ENCODE measurements at places on chromosomes 3 and 15.

GRCh38 chr15:70466895-70467529 is 296.3 kb downstream of the UACA start:
- no peak for DNase-seq

GRCh38 chr15:38202361-38202760 is 50.3 kb upstream of the SPRED1 start:
- DNase-seq = no peak

- DNase-seq = no peak
Measured at GRCh38 chr3:11211531-11212298, 57.4 kb downstream of the HRH1 start.

- DNase-seq = no peak
Measured at GRCh38 chr3:70078778-70079177, 79.2 kb downstream of the SAMMSON start.

GRCh38 chr15:31247404-31247803 is 79.2 kb upstream of the KLF13 start:
- no peak for DNase-seq

GRCh38 chr15:40443846-40444245 is 3.1 kb downstream of the BAHD1 start:
- DNase-seq = no peak

GRCh38 chr3:136277115-136277514 is 27.0 kb downstream of the PCCB start:
- DNase-seq = no peak

GRCh38 chr15:89551550-89551949 is 23.7 kb upstream of the TICRR start:
- no peak for DNase-seq

GRCh38 chr3:9000041-9000440 is 36.8 kb upstream of the RAD18 start:
- no peak for DNase-seq

GRCh38 chr3:188542196-188542595 is 388.2 kb downstream of the LPP start:
- no peak for DNase-seq

- DNase-seq = peak; percentile 39
Measured at GRCh38 chr3:121545049-121545573, 677 bp downstream of the POLQ start.

GRCh38 chr3:126266291-126266840 is 86.0 kb upstream of the ALDH1L1 start:
- no peak for DNase-seq

GRCh38 chr3:108006881-108007331 is 83.9 kb downstream of the CD47 start:
- DNase-seq = no peak

GRCh38 chr3:152426393-152426792 is 157.7 kb downstream of the MBNL1 start:
- no peak for DNase-seq

DNA sequence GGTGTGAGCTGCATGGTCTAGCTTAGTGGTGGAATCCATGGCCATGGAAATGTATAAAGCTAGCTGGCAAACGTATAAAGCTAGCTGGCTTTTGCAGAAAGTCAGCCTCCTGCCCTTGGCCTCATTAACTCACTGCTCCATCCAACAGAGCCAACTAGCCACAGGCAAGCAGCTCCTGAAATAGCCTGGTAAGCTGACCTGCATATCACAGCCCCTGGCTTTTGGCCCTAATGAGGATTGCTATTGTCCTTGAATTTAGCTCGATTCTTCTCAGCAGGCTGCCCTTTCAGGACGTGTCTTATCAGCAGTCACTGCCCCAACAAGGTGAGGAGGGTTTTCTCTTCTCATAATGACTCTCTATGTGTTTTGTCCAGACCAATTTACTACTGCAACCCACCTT is 446.8 kb downstream of the WDR72 start:
- no peak for DNase-seq

- peak; percentile 74 for DNase-seq
Measured at GRCh38 chr15:57732526-57733331, 26.2 kb downstream of the POLR2M start.

DNA sequence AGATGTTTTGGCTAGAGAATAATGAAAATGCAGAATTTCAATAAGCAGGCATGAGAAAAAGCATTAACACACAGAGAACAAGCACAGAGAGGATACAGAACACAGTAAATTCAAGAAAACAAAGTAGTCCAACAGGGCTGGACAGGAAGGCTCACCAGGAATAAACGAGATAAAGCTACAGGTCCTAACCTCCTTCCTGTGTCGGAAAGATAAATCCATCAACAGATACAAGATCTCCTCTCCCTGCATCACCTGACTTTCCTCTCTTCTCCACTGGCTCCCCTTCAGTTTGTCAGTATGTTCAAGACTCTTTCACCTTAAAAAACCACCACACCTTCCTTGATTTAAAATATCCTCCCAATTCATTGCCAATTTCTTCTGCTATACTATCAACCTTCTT is 11.4 kb downstream of the CPEB1 start:
- no peak for DNase-seq

DNA sequence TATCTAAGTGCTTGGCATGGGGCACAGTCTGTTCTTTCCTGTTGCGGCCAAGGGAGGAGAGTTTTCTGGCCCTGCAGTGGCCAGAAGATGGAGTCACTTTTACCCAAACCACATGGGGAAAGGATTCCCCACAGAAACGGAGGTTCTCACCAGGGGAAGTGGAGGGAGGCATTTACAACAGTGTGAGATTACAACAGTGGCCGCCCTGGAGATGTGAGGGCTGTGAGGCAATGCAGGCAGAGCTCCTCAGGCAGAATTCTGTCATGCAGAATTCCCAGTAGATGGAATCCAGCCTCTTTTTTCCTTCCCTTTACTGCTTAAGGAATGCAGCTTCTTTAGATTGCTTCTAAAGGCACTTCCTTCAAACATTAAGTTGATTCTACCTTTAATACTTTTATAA is 83.1 kb downstream of the CACNA1D start:
- no peak for DNase-seq

- DNase-seq = no peak
Measured at GRCh38 chr3:186589856-186590579, 19.5 kb downstream of the DNAJB11 start.

DNA sequence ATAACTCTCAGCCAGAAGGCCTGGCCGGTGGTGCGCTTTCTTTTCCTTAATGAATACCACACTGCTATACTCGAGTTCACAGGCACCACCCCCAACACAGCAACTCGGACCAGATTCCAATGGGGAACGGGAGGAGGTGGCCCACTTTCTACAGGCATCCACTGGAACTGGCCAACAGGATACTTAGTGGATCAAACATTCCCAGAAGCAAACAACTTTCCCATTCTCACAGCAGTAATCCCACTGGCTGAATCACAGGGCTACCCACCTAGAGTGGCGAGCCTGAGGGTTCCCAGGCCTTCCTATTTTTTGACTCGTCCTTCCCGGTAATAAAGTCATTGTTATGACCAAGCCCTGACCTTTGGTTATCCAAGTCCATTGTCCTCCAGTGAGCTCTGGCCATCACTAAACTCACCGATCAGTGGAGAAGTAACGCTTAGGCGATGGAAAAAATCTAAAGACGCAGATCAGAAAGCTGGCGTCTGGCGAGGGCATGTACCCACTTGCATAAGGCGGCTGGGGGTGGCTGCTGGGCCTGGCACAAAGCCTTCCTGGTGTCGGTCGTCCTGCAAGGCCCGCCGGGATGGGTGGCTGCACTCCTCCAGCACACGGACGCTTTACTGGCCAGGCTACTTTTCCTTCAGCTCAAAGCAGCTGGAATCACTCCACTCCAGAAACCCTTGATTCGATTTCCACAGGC is 1.2 kb downstream of the EOGT start:
- no peak for DNase-seq

DNA sequence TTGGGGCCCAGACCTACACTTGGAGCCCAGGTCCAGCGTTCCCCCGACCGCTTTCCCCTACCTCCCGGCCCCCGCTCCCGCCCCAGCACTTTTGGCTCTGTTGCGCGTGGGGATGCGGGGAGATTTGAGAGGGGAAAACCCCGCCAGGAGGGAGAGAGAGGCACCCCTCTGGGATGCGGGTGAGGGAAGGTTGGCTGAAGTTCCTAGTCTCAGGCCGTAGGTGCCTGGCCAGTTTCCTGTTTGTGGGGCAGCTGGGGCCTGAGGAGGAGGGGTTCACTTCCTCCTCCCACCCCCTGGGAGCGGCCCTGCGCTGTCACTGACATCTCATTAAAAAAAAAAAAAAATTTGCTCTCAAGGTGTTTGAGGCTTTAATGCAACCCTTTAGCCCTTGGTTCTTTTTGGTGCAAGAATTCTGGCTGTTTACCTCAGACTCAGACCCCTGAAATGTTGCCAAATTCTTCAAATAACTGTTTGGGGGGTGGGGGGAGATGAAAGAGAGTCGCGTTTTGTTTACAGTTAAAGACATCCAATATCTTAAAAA is 2.6 kb downstream of the FAM43A start:
- DNase-seq = peak; percentile 46

GRCh38 chr15:29825227-29825626 is 3.0 kb upstream of the TJP1 start:
- no peak for DNase-seq

DNA sequence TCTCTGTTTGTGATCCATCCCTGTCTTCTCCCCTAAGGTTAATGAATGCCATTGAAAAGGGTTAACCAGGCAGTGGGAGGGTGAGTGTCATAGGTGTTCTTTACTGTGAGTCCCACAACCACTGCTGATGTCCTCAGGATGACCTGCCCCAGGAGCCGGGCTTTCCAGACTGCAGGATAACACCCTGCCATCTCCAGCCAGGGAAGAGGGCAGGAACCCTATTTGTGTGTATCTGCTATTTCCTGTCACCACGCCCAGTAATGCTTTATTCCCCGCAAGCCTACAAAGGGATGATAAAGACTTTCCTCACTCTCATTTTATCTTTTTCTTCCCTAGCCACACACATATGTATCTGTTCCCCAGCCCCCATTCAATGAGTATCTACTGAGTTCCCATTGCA is 15.6 kb upstream of the CTXND1 start:
- no peak for DNase-seq
